Midbrain (tissue), 1 donor: ENCODE measurements at places on chromosomes 2 and 18.

GRCh38 chr2:13558368-13558767, 841.6 kb downstream of the TRIB2 start:
- no peak for DNase-seq

DNA sequence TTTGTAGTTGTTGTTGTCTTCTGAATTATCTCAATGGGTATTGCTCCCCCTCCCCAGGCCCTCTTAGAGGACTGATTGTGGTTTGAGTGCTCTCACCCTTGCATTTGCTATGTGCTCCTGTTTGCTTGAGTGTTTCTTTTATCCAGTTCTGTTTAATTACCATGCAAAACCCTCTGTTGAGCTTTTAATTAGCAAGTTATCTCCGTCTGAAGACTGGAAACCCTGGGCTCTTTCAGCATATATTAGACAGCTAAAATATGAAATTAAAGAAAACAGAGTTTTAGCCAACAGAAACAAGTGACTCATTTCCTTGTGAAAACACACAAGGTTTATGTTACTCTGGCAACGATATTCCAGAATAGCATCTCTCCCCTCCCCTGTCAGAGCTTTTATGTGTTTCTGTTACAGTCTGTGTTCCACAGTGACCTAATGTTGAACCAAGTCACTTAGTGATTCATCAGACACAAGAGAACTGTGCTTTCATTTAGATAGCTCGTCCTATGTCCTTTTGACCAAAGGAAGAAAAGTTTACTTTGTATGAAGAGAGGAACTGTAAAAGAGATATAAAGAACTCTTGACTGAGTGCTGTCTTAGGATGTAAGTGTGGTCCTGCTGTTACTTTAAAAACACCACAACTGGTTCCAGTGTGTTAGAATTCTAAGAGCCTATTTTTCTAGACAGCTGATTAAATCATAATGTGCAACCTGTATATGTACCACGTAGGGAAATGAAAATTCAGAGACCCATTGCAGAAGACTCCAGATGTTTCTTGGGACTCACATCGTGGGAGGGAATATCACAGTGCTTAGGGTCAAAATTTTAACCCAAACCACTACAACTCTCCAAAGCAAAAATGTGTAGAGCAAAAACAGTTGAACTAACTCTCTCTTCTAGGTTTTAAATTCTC, 172.8 kb upstream of the RBMS1 start:
- DNase-seq: no peak

DNA sequence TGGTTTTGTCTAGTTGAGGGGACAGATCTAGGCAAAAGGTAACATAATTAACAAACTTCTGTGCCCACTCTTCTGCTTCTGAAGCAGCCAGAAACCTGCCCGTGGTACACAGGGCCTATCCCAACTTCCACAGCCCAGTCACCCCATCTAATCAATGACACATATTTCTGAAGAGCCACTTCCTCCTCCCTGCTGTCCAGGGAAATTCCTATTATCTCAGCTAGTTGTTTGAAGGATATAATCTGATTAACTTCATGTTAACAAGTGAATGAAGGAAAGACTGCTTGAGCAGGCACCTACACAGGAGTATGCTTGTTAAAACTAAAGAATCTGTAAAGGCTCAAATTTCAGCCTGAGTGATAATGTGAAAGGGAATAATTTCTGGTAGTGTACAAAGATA, 61.4 kb downstream of the CCDC148 start:
- no peak for DNase-seq

- DNase-seq: peak; percentile 14
Observed at GRCh38 chr2:168231609-168232241, 15.7 kb downstream of the STK39 start.

GRCh38 chr2:137706786-137707613, 257.3 kb upstream of the HNMT start:
- DNase-seq: no peak

GRCh38 chr2:62570861-62571698, 65.1 kb upstream of the TMEM17 start:
- no peak for DNase-seq

- DNase-seq: no peak
Observed at GRCh38 chr2:240926516-240927389, 20.6 kb downstream of the CROCC2 start.

GRCh38 chr18:48702346-48703027, 163.7 kb downstream of the CTIF start:
- DNase-seq: no peak
